ENCODE measurements at places on chromosomes 1 and 21.

DNA sequence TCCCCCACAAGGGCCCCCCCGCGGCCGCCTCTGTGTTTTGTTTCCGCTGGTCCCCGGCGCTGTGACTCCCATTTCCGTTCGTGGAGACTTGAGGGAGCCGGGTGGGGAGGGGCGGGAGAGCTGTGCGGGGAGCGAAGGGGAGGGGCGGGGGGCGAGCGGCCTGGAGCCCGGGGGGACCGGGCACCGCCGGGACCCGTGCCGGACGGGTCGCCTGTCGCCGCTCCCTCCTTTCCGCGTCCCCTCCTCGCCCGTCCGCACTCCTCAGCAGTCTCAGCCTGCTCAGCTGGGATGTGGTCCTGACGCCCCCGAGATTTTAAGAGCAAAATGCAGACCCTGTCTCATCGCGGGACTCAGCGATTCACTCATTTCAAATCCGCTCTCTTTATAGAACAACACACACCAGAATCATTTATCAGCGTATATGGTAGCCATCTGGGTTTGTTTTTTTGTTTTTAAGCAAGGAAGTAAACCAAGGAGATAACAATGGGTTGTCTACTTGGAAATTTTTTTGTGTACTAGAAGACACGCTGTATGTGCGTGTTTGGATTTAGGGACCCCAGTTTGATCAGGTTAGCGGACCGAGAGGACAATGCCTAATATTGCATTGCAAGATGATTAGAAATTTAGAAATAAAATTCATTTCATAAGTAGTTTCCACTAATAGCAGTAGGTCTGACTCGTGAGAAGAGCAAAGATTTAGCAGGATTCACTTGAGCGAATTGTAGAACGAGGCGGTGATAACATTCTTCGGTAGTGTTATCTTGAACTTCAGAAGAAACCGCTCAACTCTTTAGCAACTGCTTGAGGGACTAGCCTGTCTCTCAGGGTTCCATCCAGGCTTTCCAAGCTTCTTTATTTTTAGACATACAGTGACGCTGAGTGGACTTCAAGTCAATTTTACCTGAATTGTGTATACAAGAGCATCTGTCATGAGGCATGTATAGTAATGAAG is 1.1 kb downstream of the GABPA start:
- peak; percentile 83 for DNase-seq

DNA sequence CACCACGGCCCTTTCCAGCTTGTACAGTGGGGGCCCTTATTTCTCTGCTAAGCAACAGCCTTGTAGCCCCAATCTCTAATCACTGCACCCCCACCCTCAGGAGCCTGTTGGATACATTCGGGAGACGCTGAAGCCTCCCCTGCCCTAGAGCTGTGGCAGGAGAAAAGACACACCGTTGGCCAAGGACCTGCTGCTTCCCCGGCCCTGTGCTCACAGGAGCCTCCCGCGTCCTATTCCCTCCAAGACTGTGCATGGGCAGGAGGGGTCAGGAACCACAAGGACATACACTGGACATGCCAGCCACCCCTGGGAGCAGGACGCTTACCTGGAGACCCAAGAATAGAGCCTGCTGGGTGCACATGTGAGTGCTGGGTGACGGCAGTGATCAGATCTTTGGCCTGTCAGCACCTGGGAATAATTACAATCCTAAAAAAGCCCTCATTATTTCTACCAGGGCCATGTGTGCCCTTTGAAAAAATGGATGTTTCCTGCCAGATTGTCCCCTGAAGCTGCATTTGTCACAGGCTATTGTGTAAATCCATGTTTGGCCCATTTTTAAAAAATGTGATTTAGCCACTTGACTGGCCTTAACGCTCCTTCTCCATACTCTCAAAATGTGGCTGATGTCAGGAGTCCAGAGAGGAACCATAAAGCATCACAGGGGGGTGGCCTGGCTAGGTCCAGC is 590.6 kb downstream of the MATN1 start:
- DNase-seq = no peak

GRCh38 chr21:46515109-46515508 is 56.4 kb downstream of the DIP2A start:
- peak; percentile 29 for DNase-seq

GRCh38 chr1:17904290-17904689 is 149.2 kb downstream of the ACTL8 start:
- DNase-seq = no peak

GRCh38 chr1:9020305-9020704 is 5.9 kb downstream of the SLC2A7 start:
- DNase-seq = no peak

DNA sequence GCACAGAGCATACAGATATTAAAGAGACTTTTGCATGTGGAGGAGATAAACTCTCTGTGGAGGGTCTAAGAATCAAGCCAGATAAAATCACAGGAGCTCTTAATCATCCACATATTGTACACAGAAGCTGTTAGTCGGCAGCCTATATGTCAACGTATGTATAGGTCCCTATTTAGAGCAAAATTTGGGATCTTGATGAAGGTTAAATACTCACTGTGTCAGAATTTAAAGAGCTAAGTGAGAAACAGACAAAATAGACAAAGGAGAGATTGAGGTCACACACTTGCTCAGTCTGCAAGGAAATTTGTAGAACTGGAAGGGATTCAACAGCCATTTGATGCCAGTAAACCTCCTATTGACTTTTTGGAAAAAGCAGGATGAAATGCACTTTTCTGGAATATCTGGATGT is 4.1 kb upstream of the IRF2BP2 start:
- DNase-seq = no peak

DNA sequence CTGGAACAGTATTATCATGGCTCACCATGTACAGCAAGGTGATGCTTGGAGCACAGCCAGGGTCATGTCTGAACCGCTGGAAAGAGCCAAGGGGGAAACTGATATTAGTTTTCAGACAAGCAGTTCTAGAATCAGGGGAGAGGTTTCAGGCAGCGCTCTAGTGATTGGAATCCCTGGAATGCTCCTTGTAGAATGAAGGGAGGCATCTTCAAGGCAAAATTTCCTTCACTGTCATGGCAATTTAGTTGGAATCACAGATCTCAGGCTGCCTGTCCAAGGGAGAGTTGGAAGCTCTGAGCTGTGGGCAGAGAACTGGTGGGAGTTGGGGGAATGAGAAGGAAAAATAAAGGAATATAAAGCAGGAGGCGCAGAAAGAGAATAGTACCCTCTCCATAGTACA is 737.1 kb downstream of the PTPRU start:
- DNase-seq = no peak
